H4 (cell line): ENCODE measurements at places on chromosomes 13 and 19. TPM values are rescaled to one million over a fixed set of nuclear protein-coding genes. Genes with fewer than 3 reads are reported as not detected.

Gene HTR2A
- 0.08 TPM in 1 of 2 replicates, not detected in the other for total RNA-seq

Gene CNN1
- total RNA-seq: 0.21 and 0.25 TPM in 2 replicates

Gene NCLN
- 33.7 and 35.0 TPM in 2 replicates for total RNA-seq

Gene ZNF439
- total RNA-seq: 0.47 and 0.56 TPM in 2 replicates

Gene TNNI3
- not detected in 2 replicates for total RNA-seq

Gene SGTA
- total RNA-seq: 47.0 and 53.4 TPM in 2 replicates

Gene KIR2DL3
- total RNA-seq: not detected in 2 replicates

Gene HIF3A
- total RNA-seq: not detected in 2 replicates

Gene RFPL4AL1
- total RNA-seq: 1.8 TPM in 1 of 2 replicates, not detected in the other

Gene ATP4B
- not detected in 2 replicates for total RNA-seq

Gene CGB5
- 0.33 and 3.3 TPM in 2 replicates for total RNA-seq

Gene CDX2
- total RNA-seq: not detected in 2 replicates

Gene ZNF649
- 11.2 and 11.5 TPM in 2 replicates for total RNA-seq

Gene ZNF790
- 0.27 and 1.2 TPM in 2 replicates for total RNA-seq

Gene PSG11
- total RNA-seq: not detected in 2 replicates

Gene SLITRK1
- not detected in 2 replicates for total RNA-seq

Gene CEBPA
- total RNA-seq: 2.7 and 4.3 TPM in 2 replicates

Gene ZNF844
- not detected in 2 replicates for total RNA-seq

Gene ZNF442
- 0.72 and 5.2 TPM in 2 replicates for total RNA-seq

Gene KANK3
- 0.04 and 0.12 TPM in 2 replicates for total RNA-seq
